ENCODE measurements at places on chromosomes 5 and 9.

DNA sequence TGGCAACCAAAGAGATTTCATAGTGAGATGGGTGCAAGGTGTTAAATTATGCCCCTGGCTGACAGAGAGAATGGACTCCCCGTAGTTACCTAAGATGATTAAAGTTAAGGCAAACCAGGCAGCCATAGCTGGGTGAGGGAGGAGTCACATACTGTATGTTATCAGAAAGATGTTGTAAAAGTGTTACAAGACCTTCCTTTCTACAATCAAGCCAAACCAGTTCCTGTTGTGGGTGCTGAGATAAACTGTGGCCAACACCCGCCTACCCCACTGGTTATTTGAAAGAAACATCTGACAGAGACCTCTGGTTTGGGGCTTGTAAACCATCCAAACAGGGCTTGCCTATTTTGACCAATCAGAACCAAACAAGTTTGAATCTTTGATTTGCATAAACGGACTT lies 684.7 kb upstream of the NUDT12 start:
- no peak for DNase-seq

- DNase-seq: no peak
These were observed 51.6 kb downstream of the NACC2 start for GRCh38 chr9:136043441-136043991.

- no peak for DNase-seq
These were observed 39.0 kb downstream of the PRKACG start for GRCh38 chr9:68974901-68975300.

DNA sequence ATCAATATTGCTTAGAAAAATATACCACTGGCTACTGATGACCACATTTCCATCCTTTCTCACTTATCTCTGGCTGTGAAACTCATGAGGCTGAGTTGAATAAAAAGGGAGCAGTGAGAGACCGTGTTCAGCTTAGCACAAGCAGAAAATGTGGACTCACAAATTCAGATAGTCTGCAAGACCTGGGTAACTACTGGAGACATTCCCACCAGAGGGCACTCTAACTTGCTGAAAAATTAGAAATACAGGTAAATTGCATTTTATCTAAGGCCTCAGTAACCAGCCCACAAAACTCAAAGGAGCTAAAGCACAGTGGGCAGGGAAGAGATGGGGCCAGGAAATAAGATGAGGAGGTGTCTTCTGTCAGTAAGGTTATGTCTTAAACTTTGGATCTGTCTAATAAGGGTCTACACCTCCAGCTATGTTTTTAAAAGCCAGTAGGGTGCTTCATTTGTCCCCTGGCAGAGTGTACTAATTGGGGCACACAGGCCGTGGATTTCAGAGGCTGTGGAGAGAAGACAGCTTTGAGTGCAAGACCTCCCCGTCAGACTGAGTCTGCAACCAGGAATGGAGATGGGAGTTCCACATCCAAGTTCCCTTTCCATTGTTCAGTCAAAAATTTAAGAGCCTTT lies 8.7 kb upstream of the NDUFB6 start:
- DNase-seq: peak; percentile 46

DNA sequence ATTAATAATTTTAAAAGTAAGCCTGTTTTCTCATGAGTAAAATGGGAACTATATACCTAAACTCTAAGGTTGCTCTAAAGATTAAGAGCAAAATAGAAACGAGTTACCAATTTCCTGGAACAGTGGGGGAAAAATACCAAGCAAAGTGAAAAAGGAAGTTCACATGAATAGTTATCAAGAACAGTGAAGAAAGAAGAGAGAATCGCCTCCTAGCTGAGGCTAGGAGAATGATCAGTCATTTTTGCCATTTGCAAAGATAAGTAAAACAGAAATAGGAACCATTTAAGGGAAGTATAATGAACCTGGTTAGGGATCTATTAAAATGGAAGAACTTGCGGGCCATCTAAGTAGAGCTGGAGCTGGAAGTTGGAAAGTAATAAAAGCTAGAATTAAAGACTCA lies 50.7 kb downstream of the P4HA2 start:
- DNase-seq: no peak

DNA sequence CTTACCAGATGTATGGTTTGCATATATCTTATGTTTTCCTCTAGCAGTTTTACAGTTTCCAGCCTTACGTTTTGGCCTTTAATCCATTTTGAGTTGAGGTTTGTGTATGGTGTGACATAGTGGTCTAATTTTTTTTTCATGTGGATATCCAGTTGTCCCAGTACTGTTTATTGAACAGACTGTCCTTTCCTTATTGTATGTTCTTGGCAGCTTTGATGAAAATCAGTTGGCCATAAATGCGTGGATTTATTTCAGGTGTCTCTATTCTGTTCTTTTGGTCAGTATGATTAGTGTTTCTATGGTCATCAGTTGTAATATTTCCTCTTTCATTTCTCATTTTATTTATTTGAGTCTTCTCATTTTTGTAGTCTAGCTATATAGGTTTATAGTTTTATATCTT lies 42.4 kb downstream of the SRFBP1 start:
- DNase-seq: no peak

- no peak for DNase-seq
These were observed 938 bp downstream of the NINJ1 start for GRCh38 chr9:93132946-93133680.

Measured in NCI-H774 (cell line).